ENCODE measurements at places on chromosomes 5 and 9.

GRCh38 chr5:16456103-16456832, 9.3 kb downstream of the ZNF622 start:
- peak; percentile 72 for DNase-seq

- no peak for DNase-seq
Observed at GRCh38 chr5:137217599-137218200, 281.4 kb downstream of the SPOCK1 start.

- DNase-seq: no peak
Observed at GRCh38 chr5:153470736-153471135, 19.7 kb upstream of the GRIA1 start.

GRCh38 chr9:101098392-101098791, 69.9 kb downstream of the PLPPR1 start:
- no peak for DNase-seq

DNA sequence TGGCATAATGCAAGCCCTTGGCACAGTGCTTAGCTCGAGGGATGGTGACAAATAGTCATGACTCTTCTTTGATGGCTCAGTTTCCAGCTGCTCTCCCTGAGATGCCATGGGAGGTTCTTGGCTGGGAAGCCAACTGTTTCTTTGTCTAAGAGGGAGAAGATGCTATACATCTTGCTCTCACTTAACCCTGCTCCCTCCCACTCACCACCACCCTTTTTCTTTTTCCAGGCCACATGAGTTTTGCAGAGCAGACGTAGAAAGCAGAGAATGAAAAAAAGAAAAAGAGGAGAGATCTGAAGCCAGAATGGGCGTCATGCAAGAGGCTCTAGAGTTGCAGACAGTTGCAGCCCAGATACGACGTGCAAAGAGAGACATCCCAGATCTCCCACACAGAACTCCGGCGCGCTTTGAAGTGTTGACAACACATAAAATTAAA, 160.5 kb downstream of the FGF18 start:
- DNase-seq: no peak

DNA sequence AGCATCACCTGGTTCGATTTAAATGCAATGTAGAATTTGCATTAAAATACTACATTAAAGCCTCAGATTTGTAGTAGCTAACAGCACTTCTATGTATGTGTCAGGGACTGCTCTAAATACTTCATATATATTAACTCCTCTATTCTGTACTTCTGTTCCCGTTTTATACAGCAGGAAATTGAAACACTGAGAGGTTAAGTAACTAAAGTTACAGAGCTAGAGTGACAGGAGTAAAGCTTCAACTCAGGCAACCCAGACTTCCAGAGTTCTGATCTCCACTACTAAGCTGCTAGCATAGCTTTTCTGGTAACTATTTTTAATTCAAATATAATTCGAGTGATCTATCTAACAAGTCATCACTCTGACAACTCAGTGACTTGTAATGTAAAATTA, 619 bp upstream of the APC start:
- DNase-seq: peak; percentile 11

DNA sequence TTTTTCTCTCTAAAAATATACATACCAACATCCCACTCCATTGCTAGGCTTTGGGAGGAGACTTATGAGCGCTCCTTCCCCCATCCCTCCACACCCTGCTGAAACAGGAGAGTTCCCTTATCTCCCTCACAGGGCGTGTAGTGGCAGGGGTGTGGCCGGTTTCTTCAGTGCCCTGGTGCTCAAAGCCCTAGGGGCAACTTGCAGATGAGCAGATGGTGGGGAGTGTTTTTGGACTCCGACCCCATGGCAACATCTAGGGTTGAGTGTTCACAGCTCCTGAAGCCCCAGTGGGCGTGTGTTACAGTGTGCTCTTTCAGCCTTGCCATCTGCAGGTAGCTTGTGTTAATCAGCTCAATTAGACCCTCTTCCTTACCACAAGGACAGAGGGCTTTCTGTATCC, 409.5 kb downstream of the MAT2B start:
- no peak for DNase-seq

- no peak for DNase-seq
Observed at GRCh38 chr9:122986010-122986409, 45.2 kb downstream of the RABGAP1 start.

- no peak for DNase-seq
Observed at GRCh38 chr5:82622711-82623514, 344.8 kb upstream of the RPS23 start.

DNA sequence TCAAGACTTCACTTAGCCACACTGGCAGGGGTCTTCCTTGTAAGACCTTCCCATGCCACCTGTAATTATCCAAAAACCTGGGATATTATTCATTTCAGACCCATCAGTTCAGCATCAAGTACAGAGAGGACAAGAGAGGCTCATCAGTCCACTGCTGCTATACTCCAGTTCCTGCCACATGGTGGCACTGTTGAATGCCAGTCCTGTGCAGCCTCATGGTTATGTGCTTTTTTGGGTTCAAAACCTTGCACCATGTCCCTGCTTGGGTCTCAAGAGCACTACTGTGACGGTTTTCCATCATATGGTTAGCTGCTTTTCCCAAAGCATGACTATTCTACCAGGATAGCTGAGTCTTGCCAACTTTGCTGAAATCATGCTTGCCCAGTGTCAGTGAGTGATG, 8.5 kb downstream of the PTGS1 start:
- DNase-seq: no peak

- DNase-seq: no peak
Observed at GRCh38 chr5:3736926-3737325, 141.3 kb downstream of the IRX1 start.

- peak; percentile 85 for DNase-seq
Observed at GRCh38 chr9:35258660-35259474, 97.1 kb downstream of the UNC13B start.

DNA sequence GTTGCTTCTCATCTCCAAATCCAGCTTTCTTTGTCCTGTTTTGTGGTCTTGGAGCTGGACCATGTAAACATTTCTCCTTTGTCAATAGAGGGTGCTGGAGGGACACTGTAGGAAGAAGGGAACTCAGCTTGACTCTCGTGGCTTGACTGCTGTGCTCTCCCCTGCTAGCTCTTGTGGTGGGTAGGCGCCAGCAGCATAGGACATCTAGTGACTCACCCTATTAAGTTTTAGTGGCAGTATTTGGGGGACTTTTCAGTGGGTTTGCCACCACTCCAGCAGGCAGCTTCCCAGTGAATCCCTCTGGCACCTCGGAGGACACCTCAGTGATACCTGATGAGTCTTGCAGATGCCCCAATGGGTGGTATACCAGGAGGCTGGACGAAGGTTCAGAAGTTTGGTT, 97.8 kb downstream of the TSSK1B start:
- DNase-seq: peak; percentile 54

- DNase-seq: no peak
Observed at GRCh38 chr5:57452885-57453284, 29.7 kb downstream of the ACTBL2 start.

All from left kidney (tissue), 8 donors.